ENCODE measurements at places on chromosomes 5 and 9.

DNA sequence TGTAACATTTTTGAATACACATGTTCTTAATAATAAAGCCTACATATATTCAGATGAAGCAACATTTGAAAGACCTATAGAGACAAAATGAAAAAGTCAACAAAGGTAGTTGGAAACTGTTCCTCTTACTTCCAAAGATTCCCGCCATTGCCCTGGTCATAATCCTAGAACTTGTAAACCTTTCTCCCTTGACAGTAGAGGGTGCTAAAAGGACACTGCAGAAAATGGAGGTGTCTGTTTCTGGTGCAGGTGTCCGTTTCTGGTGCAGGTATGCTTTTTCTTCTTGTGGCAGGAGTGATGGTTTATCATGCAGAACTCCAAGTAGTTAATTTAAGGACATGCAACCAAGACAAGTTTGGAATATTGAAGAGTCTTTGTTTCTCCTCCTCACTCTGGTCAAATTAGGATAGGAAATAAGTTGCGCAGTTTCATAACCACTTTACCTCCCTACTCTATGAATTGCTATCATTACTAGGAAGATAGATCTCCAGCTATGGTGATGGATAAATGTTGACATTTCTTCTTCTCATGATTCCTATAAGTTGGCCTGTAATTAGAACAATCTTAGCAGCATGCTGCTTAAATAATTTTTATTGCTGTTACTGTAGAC lies 56.0 kb upstream of the FAM174A start:
- peak; percentile 59 for DNase-seq

GRCh38 chr5:91127456-91128081 lies 255.5 kb downstream of the ARRDC3 start:
- no peak for DNase-seq

DNA sequence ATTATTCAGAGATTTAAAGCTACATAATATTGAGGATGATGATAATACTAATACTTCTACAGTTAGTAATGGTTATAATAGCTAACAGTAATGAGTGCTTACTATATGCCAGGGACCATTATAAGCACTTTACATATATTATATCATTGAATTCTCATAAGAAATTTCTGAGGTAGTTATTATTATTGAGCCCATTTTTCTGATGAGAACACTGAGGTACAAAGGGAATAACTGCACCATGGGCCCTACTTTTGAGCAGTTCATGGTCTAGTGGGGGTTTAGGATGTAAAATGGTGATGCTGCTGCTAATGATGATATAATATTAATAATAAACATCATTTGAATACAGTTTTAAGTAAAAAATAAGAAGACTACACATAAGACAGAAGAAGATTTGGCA lies 64.2 kb upstream of the SPDL1 start:
- DNase-seq: no peak

DNA sequence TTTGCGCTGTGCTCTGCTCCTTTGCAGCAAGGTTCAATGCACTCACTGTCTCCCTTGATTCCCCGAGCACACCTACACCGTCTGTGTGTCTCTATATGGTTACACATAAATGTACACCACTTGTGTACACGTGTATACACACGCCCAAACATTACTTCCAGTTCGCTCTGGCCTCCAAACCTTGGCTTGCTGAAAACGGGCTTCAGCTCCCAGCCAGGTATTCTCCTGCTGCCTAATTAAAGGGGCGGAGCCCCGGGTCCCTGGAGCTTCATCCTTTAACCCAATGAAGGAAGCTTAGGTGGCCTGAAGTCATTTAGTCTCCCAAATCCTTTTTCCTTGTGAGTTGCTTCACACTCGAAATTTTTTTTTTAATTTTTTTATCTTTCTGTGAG lies 4.6 kb downstream of the ISL1 start:
- DNase-seq: no peak

GRCh38 chr5:3854188-3854821 lies 258.7 kb downstream of the IRX1 start:
- DNase-seq: no peak

- no peak for DNase-seq
Measured at GRCh38 chr9:18463991-18464390, 10.0 kb upstream of the ADAMTSL1 start.

GRCh38 chr5:149455889-149456409 lies 76.9 kb upstream of the IL17B start:
- peak; percentile 32 for DNase-seq

DNA sequence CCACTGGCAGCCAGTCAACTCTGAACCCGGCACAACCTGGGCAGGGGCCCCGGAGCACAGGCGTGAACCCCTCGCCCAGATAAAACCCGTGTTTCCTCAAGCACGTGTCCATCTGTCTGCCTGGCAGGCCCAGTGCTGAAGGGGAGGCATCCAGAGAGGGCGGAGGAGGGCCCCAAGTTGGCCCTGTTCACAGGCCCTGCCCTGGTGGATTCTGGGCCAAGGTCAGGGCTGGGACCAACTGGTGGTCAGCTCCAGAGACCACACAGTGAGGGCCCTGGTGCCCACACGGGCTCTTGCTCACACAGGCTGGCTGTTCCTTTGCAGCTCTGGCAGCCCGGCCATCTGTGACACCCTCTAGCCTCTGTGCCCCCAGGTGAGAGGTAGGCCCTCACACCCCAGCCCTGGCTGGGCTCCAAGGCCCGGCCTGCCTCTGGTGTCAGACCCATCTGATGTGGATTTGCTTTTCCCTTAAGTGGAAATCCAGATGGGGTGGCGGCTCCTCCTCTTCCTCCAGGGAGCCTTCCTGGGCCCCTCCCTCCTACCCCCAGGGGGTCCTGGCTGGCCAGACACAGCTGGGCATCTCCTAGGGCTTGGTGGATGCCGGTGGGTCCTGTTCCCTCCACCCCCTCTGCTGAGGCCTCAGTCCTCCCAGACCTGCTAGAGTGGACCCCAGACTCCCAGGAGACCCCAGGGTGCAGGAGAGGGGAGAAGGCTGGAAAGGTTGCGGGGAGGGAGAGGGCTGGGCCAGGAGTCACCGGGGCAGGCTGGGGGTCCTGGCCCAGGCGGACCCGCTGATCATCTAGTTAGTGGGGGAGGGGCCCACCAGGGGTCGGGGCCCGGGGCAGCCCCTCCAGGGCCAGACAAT lies 525 bp upstream of the STPG3 start:
- no peak for DNase-seq

DNA sequence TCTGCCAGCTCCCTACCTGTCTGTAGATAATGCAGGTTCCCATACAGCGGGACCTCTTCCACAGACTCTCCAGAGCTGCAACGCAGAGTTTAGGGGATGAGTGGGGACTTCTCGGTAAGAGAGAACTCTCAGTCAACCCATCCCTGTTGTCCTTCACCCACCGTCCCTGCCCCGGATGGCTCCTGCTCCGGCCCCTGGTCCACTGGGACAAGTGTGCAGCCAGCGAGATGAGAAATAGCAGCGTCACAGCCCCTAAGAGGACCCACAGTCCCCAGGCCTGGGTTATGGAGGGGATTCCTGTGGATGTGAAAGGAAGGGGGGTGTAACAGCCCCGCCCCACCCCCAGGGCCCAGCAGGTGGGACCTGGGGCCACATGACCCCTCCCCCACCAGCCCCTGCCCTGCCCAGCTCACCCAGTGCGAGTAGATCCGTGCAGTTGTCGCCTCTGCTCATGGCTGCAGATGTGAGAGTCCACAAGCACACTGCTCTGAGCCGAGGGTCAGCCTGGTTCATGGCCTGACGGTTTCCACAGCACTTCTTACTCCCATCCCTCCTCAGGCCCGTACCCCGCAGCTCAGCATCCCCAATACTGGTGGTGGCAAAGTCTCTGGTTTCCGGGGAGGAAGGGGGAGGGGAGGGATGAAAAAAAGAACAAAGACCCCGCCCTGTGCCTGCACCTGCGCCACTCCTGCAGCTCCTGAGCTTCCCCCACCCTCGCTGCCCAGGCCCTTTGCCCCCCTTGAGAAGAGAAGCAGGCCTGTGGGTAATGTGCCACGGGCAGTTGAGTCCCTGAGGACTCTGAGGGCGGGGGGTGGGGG lies at the start of gene SIT1:
SIT1 (minus strand) TSS at position 591 of the 818 bp plus-strand sequence; CDS start at position 513, 78 bp downstream.
- no peak for DNase-seq

- no peak for DNase-seq
Measured at GRCh38 chr5:103498800-103499551, 63.6 kb downstream of the NUDT12 start.

DNA sequence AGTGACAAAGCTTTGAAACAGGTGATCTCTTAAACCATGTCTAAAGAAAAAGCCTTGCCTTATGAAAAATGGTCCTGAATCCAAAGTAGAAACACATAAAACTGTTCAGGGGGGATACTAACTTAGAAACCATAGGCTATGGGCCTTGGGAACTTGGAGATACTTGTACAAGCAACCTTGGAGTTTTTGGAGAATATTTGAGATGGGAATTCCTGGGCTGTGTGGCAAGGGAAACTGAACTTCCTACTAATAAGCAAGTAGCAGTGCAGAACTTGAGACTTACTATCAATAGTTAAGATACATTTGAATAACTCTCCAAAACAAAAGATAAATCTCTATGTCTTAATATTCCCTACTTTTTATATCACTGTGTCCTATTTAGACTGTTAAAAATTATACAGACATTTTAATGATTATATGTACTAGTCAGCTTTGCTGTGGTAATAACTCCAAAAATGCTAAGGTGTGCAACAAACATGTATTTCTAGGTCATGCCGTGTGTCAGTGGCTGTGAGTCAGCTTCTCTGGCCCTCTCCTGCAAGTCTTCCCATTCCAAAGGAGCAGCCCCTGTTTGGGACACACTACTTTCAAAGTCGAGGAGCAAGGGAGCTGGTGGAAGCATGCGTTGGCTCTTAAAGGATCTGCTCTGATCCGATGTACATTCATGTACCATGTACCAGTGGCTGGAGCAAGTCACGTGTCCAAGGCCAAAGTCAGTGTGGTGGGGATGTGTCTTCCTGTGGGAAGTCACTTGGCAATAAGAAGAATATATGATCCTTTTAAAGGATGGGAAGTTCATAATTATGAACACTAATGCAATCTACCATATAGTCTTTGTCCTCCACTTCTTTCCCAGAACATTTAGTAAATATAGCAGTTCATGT lies 39.6 kb downstream of the SNX30 start:
- no peak for DNase-seq

- no peak for DNase-seq
Measured at GRCh38 chr5:175382171-175382570, 61.8 kb downstream of the DRD1 start.

DNA sequence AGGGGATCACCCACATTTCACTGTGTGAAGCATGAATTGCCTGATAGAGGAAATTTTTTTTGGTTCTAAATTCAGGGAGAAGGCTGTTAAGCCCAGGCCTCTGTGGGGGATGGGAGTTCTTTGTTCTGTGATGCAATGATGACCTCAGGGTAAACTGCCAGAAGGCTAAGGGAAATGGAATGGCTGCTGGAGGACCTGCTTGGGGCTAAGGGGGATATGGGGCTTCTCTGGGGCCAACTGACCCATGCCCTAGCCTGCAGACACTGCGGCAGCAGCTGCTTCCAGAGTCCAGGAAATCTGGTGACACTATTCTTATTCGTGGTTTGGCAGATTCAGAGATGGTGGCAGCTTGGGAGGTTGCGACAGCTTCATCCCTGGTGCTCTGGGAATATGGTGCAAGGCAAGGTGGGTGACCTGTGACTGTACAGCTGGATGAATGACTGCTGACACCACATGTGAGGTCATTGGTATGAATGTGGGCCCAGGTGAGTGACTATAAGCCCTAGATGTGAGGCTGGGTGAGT lies 30.3 kb downstream of the VCP start:
- no peak for DNase-seq

DNA sequence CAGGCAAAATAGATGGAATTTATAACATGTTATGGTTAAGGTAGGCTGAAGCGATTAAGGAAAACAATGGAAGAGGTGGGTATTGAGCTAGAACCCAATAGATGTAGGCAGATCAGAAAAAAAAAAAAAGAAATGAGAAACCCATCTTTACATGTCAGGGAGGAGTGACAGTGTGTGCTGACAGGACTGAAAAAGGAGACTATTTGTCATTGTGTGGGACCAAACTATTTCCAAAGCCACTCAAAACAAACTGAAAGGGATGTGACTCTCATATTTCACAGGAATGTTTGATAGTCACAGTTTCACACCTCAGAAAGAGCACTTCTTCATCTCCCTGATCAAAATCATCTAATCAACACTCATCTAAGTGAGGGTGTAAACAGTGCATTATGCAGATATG lies 122.3 kb upstream of the KIF2A start:
- DNase-seq: no peak

DNA sequence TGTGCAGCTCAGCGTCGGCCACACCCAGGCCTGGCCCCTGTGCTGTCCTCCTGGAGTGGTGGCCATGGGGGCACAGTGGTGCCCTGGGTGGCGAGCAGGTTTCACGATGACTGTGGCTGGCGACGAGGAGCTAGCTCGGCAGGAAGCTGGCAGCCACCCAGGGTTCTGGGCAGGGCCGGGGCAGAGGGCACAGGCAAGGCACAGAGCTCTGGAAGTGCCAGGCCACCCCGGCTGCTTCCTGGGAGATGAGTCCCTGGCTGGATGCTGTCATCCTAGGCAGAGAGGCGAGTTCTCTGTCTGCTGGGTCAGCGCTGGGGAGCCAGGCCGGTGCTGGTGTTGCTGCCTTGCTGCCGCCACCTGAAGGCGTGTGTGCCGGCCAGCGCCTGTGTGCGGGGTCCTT lies 51.7 kb downstream of the RXRA start:
- no peak for DNase-seq

- no peak for DNase-seq
Measured at GRCh38 chr5:132050136-132050535, 10.3 kb upstream of the IL3 start.

DNA sequence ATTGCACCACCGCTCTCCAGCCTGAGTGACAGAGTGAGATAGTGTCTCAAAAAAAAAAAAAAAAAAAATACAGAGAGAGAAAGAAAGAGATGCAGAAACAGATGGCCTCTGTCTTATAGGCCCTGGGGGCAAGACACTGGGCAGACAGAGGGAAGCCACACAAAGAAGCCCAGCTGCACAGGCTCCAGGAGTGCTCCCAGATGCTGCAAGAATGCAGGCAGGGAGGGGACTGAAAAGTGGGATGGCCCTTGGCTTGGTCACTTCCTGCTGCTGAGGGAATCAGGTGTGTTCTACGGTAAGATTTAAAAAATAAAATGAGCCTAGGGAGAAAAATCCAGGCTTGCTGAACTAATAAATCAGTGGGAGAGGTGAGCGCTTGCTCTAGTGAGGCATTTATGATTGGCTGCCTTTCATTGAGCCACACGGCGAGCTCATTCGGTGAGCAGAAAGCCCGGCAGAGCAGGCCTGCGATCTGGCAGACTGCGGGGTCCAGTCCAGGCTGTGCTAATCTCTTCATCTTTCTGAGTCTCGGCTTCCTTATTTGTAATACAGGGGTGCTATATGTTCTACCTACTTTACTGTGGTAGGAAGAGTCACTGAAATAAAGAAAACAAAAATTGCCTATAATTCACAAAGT lies 80.6 kb downstream of the RAD23B start:
- DNase-seq: no peak
